ENCODE measurements at places on chromosomes 11 and 22.

DNA sequence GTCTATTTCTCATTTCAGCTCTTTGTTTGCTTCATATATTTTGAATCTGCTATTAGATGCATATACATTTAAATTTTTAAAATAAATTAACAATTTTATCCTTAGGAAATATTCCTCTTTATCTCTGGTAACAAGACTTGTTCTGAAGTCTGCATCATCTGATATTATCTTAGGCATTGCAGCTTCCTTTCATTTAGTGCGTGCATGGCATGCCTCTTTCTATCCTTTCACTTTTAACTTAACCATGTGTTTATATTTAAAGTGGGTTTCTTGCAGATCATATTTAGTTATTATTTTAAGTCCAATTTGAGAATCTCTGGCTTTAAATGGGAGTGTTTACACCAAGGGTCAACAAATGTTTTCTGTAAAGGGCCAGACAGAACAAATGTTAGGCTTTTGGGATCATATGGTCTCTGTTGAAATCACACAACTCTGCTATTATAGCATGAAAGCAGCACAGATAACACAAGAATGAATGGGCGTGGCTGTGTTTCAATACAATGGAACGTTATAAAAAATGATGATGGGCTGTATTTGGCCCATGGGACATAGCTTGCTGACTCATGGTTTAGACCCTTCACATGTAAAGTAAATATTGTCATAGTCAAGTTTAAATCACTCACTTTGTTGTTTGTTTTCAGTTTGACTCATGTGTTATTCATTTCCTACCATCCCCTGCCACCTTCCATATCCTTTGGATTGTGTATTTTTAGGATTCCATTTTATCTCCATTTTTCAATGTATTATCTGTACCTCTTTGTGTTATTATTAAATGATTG is 83.9 kb upstream of the SNX19 start:
- no peak for DNase-seq

- DNase-seq = no peak
Observed at GRCh38 chr22:48779661-48780596, 1047.7 kb downstream of the BRD1 start.

DNA sequence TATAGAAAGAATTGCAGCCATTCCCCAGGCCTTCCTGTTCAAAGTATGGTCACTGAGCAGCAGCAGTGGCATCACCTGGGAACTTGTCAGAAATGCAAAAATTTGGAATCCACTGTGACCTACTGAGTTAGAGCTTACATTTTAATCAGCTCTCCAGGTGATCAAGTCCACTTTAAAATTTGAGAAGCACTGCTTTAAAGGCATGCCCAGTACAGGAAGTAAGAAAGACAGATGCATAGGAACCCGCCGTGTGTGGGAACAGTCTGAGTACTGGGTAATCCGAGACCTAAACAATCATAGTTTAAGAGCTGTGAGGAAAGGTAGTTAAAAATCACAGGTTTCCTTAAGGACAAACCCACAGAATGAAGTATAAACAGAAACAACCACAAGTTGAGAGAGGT is 462.4 kb downstream of the RAB38 start:
- no peak for DNase-seq

DNA sequence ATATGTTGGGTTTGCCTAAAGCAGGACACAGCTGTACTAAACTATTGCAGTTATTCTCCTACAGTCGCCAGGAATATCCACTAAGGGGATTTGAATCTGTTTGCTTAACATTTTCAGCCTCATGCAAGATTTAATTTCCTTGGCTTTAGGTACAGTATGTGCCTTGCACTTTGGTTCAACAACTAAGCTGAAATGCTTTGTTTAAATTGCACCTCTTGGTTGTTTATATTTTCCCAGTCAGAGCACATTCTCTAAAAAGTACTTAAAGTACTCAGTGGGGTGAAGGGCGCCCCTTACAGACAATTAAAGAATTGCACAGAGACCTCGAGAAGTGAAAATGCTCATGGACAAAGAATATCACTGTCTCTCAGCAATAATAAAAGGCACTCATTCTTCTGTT is 107.8 kb upstream of the MTNR1B start:
- no peak for DNase-seq

DNA sequence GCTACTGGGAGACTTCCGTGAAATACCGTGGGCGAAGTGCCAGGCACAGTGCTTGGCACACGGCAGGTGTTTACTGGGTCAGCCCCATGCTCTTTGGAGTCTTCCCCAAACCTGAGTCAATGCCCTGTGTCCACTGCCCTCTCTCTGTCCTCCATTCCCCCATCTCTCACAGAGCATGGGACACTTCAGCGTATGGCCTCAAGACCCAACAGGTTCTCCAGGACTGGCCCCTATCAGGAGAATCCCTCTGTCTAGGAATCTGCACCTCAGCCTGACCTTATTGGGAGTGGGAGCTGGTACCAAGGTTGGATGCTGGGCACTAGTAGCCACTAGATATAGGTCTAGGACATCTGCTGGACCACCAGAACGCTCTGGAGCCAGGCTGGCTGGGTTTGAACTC is 67.2 kb upstream of the LMO1 start:
- no peak for DNase-seq

- no peak for DNase-seq
Observed at GRCh38 chr11:46475926-46476545, 84.5 kb upstream of the CHRM4 start.
